ENCODE measurements at places on chromosomes 2 and 18.
A peak's percentile ranks its signal among the peaks of the same experiment; 100 is the strongest.

DNA sequence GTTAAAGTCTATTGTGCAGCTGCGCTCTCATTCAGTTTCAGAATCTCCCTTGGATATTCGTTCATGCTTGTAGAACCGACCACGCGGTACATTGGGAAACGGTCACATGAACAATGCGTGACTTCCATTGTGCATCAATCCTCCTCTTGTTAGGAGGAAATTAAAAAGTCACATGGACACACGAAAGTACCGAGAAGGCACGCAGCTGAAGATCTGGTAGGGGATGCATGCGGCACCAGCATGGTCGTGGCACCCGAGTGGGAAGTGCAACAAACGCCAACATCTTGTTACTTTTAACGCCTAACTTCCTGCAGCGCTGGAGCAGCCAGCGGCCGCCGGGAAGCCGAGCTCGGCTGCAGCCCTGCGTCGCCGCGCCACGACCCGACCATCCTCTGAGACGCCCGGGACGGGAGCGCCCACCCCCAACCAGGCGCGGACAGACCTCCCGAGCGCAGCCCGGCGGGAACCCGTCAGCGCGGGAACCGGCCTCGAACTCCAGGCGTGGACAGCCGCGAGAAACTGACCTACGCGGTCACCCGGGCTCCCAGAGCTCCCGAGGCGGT, 412 bp downstream of the OSBPL1A start:
- DNase-seq, result peak; percentile 81

DNA sequence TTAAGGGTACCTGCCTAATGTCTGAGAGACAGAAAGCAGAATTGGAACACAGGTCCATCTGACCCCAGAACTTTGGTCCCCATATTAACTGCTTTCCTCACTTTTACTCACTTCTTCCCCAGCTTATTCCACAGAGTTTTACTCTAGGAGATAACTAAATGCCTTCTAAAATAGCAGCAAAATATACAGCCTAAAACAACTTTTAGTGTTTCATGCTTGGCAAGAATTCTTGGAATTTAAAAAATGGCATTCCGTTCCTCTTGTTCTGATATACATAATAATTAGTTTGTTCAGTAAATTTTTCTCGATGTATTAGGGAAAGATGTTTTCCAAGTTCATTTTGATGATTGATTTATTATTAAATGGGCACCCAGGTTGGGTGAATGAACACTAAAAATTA, 151.9 kb downstream of the FHOD3 start:
- no peak for DNase-seq

- DNase-seq, result no peak
Measured at GRCh38 chr2:43294973-43295603, 68.7 kb upstream of the ZFP36L2 start.

- DNase-seq, result no peak
Measured at GRCh38 chr2:112698834-112699515, 21.8 kb upstream of the NT5DC4 start.

DNA sequence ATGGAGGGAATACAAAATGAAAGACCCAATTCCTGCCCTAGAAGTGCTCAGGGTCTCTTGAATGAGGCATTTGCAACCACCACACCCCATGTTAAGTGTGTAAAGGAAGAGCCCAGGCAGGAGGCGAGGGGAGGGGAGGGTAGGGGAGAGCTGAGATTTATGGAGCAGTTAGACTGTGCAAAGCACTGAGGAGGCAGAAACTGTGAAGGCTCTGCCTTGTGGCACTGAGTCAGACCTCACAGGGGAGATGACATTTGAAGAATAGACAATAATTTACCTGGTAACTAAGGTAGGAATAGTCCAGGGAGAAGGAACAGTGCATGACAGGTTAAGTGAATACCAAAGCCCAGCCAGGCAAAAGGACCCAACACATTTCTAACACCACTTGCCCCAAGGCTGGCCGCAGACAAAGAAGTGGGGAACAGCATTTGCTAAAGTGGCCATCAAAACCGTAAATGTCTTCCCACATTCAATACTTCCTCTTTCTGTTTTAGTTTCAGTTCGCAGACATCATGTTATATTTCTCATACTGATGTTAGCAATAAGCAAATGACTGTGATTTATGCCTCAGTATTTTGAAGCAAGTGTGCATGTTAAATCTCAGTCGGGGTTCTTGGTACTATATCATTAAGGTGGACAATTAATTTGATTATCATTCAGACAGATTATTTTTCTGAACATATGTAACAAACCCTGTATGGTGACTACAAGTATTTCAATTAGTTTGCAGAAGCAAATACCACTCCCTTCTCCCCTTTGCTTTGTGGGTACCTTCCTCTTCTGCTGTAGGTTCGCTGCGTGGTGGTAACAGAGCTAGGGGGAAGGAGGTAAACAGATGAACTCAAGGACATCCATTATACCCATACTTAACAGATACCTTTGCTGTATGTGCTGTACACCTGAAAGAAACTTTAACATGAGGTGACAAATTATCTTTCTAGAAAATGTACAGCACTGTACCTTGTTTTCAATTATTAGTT, 27.5 kb downstream of the CDH20 start:
- DNase-seq, result no peak

GRCh38 chr2:212897296-212897695, 254.1 kb downstream of the IKZF2 start:
- no peak for DNase-seq

GRCh38 chr2:121282800-121283385, 2.1 kb downstream of the TFCP2L1 start:
- no peak for DNase-seq

GRCh38 chr2:179435000-179435399, 170.4 kb upstream of the SESTD1 start:
- no peak for DNase-seq

- DNase-seq, result peak; percentile 14
Measured at GRCh38 chr2:60416221-60417008, 137.0 kb downstream of the BCL11A start.

GRCh38 chr18:12449051-12449785, 41.5 kb downstream of the PRELID3A start:
- DNase-seq, result no peak

DNA sequence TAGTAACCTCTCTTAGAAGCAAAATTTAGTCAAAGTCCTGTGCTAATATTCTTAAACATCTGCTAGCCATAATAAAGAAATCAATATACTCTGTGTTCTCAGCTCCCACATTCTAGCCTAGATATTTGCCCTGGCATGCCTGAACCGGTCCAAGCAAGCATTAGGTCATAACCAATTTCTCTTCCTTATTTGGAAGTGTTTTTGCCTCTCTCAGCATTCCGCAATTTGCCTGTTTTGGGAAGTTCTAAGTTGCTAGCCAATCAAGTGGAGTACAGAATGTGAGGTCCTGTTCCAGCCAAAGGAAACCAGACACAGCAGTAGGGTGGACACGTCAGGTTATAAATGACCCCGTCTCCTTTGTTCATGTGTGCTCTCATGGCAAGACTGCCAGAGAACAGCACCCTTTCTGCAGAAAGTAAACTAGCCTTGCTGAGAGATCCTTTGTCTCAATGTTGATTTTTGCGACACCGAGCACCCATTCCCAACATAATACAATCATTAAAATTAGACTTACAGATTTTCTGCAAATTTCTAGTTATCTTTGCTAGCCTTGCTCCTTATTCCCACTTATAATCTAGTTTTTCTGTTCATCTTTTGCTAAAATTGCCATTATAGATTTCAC, 13.0 kb upstream of the SULT1C4 start:
- no peak for DNase-seq

DNA sequence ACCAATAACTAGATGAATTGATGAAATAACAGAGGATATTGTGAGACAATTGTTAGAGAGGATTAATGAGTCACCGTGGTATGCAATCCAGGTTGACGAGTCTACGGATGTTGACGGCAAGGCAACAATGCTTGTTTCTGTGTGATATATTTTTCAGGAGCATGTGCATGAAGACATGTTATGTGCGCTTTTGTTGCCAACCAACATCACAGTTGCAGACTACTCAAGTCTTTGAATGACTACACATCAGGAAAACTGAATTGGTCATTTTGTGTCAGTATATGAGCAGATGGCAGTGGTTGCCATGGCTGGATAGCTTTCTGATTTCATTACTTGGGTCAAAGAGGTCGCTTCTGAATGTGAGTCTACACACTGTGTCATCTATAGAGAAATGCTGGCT, 96.8 kb upstream of the CRACDL start:
- peak; percentile 50 for DNase-seq

DNA sequence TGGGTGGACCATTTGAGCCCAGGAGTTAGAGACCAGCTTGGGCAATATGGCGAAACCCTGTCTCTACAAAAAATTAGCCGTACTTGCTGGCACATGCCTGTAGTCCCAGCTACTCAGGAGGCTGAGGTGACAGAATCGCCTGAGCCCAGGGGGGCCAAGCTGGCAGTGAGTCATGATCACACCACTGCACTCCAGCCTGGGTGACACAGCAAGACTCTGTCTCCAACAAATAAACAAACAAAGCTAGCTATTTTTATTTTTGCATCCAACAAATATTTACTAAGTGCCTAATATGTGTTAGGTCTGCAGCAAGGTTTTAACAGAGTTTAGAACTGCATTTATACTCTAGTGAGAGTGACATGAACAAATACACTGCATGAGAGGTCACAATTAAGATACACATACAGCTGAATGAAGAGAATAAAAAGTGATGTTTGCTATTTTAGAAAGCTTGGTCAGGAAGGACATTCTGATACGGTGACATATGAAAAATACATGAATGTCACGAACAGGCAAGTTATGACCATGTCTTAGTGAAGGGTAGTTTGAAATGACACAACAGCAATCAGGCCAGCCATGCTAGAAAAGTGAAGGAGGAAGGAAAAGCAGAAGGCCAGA, 83.2 kb upstream of the FRZB start:
- DNase-seq, result peak; percentile 67

- peak; percentile 80 for DNase-seq
Measured at GRCh38 chr2:238370823-238371372, 50.6 kb downstream of the TRAF3IP1 start.

DNA sequence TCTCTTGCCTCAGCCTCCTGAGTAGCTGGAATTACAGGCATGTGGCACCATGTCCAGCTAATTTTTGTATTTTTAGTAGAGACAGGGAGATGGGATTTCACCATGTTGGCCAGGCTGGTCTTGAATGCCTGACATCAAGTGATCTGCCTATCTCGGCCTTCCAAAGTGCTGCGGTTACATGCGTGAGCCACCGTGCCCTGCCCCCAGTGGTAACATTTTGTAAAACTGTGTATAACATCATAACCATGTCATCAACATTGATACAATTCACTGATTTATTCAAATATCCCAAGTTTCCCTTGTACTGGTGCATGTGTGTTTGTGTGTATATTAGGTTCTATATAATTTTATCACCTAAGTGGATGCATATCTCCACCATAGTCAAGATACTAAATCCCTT, 70.0 kb downstream of the PDCL3 start:
- no peak for DNase-seq

DNA sequence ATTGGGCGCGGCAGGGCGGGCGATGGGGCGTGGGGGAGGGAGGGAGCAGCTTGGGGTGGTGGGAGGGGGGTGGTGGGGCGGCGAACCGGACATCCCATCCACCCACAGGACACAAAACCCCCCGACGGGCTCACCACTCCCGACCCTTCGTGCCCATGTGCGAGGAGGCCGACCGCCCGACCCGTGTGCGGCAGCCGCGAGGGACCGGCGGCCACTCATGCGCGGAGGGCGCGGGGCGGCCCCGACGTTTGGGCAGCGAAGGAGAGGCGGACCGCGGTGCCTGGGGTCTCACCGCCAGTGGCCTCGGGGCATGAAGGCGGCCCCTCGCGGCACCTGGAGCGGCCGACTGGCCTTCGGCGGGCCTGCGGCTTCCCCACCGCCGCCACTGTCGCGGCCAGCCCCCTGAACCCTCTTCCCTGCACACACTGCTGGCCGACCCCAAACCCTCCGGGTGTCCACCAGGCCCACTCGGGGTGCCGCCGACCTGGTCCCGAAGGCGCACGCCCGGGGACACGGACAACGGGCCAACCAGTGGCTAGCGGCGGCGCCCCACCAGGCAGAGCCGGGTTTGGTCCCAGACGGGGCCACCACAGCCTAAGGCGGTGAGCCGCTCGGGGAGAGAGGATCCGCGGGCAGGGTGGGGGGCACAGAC, 94.6 kb upstream of the ANKRD30BL start:
- no peak for DNase-seq

DNA sequence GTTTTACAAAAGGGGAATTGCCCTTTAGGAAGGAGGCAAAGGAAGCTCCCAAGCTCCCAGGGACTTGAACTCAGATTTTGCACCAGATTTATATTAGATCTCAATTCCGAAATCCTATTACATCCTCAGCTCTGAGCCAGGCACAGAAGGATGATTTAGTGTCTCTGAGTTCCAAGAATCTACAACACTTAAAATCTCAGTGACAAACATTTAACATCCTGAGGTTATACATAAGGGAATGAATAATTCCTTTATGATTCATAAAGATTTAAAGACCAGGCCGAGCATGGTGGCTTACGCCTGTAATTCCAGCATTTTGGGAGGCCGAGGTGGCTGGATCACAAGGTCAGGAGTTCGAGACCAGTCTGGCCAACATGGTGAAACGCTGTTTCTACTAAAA, 16.5 kb upstream of the SLC20A1 start:
- no peak for DNase-seq

- no peak for DNase-seq
Measured at GRCh38 chr18:13232971-13233786, 14.6 kb downstream of the LDLRAD4 start.

DNA sequence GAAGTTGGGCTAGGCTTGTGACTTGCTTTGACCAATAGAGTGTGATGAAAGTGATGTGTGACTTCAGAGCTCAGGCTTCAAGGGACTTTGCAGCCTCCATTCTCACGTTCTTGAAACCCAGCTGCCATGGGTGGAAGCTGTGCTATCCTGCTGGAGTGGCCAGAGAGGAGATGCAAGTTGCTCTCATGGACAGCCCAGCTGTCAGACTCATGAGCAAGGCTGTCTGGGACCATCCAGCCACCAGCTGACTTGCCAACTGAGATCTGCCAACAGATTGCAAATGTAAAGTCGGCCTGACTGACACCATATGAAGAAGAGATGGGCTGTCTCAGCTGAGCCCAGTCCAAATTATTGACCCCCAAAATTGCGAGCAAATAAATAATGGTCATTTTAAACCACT, 226.4 kb upstream of the CXCR4 start:
- DNase-seq, result no peak

- DNase-seq, result no peak
Measured at GRCh38 chr2:131029812-131030211, 63.4 kb downstream of the FAM168B start.

- no peak for DNase-seq
Measured at GRCh38 chr18:38948436-38948835, 1382.8 kb upstream of the CELF4 start.

DNA sequence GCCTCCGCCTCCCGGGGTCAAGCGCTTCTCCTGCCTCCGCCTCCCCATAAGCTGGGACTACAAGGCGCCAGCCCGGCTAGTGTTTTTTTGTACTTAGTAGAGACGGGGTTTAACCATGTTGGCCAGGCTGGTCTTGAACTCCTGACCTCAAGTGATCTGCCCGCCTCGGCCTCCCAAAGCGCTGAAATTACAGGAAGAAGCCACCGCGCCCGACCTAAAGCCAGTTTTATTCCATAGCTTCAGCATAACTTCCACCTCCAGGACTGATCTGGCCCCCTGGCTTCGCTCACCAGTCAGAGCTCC, 783 bp upstream of the TXNL4A start:
- no peak for DNase-seq
